ENCODE measurements at places on chromosomes 1 and 21.

GRCh38 chr1:151960780-151961513 lies 32.7 kb downstream of the S100A10 start:
- DNase-seq: no peak

DNA sequence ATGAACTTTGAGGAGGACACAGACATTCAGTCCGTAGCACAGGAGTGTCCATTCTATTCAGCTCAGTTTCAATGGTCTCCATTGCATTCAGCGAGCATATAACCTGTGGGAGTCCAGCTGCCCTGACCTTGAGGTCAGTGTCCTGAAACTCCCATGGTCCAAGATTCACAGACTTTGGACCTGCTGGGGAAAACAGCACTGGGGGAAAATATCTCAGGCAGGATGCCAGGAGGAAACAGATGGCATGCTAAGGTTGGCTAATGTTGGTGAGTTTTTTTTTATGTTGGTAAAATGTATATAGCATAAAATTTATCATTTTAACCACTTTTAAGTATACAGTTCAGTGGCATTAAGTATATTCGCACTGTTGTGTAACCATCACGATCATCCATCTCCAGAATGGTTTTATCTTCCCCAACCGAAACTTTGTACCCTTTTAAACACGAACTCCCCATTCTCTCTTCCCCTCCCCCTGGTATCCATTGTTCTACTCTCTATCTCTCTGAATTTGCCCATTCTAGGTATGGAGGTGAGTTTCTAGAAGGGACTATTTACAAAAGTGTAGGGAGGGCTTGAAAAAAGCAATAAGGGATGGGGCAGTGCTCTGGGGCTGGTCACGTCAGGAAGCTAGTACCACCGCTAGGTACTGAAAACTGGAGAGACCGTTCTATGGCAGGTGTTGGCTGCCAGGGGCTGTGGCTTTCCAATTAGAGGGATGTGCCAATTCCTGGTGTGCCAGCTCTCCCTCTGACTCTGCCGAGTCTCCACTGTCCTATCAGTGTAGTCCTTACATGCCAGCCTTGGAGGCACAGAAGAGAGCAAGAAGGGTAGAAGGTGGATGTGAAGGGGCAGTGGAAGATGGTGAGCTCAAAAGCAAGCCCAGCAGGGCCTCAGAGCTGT lies 85.3 kb downstream of the FOXD2 start:
- DNase-seq: no peak

GRCh38 chr21:42513985-42514882 lies 582 bp downstream of the SLC37A1 start:
- DNase-seq: no peak

DNA sequence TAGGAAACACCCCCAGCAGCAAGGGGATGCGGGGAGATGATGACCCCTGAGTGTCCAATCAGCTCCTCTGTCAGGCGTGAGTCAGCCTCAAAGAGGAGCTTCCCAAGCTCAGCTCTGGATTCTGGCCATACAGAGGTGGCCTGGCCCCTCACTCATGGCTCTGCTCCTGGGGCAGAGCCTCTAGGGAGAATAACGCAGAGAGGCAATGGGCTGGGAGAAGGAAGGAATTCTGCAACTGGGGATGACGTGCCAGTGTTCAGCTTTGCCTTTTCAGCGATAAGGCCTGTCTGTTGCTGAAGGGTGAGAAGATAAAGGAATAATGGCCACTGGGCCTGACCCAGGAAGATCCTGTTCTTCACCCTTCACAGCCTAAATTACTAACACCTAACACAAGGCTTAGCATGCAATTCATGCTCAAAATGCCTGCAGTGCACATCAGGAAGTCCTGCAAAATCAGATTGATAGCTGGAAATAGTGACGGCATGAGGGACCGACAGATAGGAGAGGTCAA lies 92.2 kb downstream of the TBX19 start:
- DNase-seq: no peak

DNA sequence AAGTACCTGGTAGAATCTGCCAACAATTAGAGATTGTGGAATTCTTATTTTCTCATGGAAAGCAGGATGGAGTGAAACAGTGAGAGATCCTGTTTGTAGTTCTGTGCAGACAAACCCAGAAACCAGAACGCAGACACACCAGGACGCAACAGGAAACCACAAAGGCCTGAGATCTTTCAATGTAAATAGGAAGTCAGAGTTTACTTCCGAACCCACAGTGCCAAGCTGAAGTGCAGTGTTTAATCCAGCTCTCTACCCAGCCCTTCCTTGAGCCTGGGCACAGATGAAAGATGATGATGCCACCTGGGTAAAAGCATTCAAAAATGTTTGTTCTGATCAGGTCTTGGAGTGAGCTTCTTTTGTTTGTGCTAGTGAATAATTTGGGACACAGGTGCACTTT lies 244.2 kb upstream of the HOOK1 start:
- no peak for DNase-seq

DNA sequence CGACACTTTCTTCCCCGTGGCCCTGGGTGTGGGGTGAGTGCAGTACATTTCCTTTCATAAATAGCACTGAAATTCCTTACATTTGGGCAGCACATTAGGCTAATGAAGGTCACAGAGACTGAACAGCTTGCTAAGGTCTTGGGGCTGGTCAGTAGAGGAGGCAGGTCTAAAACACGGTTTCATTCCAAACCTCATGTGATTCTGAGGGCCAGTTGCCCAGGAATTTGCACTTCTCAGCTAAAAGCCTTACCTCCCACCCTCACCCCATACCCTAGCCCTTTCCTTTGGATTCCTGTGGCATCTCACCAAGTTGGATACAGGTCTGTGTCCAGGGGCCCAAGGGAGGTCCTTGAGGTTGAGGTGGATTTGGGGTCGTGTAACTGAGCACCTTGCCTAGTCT lies 147.8 kb upstream of the CD34 start:
- DNase-seq: no peak

- DNase-seq: no peak
Measured at GRCh38 chr21:41612674-41613532, 104.9 kb upstream of the TMPRSS2 start.

GRCh38 chr1:58338081-58338480 lies 208.4 kb downstream of the OMA1 start:
- no peak for DNase-seq

GRCh38 chr1:66316464-66317247 lies 217.3 kb upstream of the SGIP1 start:
- no peak for DNase-seq

DNA sequence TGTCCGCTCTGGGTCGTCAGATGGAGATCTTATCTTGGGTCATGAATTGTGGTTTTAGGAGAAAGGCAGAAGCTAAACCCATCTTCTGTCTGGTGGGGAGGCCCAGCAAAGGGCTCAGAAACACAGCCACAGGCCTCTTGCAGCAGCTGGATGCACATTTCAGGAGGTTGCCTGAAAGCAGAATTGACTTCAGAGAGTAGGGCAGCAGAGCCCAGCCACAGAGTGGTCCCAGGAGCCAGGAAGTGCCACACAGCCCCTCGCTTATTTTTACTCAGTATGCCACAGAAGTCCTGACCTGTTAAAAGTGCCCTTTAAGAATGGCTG lies 8.3 kb upstream of the RIPK4 start:
- no peak for DNase-seq

- DNase-seq: no peak
Measured at GRCh38 chr1:171910786-171911185, 69.5 kb downstream of the DNM3 start.

- no peak for DNase-seq
Measured at GRCh38 chr1:229280921-229281320, 10.0 kb downstream of the RAB4A start.

- no peak for DNase-seq
Measured at GRCh38 chr1:234639961-234640360, 30.0 kb upstream of the IRF2BP2 start.

DNA sequence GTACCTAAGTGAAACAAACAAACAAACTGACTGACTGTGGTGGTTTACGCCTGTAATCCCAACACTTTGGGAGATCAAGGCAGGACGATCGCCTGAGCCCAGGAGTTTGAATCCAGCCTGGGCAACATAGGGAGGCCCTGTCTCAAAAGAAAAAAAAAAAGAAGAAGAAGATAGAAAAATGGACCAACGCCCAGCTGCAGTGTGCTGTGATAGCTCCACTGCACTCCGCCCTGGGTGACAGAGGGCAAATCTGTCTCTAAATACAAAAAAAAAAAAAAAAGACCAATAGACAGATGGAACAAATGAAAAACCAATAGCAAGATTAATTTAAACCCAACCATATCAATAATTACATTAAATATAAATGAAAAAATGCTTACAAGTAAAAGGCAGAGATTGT lies 13.9 kb downstream of the AKR7A3 start:
- no peak for DNase-seq

- DNase-seq: no peak
Measured at GRCh38 chr1:94755675-94756074, 64.5 kb upstream of the SLC44A3 start.

DNA sequence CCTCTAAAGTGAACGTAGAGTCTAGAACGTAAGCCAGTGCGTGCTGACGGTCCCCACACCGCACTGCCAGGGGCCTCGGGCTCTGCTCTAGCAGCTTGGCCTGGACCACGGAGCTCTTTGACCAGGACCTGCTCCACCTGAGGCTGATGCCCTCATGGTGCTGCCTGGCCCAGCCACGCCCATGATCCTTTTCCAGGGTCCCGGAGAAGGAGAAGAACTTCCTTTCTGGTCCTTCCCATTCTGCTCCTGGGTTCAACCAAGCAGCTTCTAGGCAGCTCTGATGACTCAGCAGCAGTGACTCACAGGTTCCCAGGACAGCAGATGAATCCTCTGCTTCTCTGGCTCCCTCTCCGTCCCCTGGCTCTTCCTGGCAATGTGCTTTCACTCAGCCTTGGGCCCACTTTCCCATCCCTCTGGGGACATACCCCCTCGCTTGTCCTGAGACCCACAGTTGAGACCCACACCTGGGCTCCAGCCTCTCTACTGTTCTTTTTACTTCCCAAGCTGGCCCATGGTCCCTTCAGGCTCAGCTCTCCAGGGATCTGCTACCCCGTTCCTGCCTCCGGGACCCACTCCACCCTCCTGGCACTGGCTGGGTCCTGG lies 246.3 kb upstream of the RAB4A start:
- no peak for DNase-seq
